Stimulated activated CD8-positive, alpha-beta memory T cell treated with anti-CD3 and anti-CD28 coated beads, Interleukin-4, amount 100 ng/mL, for 1 hour (primary cell): ENCODE measurements at places on chromosomes 6 and 20.

GRCh38 chr20:38559764-38560163 is 21.2 kb upstream of the ADIG start:
- DNase-seq: no peak

GRCh38 chr6:95294043-95294442 is 283.3 kb upstream of the MANEA start:
- no peak for DNase-seq

DNA sequence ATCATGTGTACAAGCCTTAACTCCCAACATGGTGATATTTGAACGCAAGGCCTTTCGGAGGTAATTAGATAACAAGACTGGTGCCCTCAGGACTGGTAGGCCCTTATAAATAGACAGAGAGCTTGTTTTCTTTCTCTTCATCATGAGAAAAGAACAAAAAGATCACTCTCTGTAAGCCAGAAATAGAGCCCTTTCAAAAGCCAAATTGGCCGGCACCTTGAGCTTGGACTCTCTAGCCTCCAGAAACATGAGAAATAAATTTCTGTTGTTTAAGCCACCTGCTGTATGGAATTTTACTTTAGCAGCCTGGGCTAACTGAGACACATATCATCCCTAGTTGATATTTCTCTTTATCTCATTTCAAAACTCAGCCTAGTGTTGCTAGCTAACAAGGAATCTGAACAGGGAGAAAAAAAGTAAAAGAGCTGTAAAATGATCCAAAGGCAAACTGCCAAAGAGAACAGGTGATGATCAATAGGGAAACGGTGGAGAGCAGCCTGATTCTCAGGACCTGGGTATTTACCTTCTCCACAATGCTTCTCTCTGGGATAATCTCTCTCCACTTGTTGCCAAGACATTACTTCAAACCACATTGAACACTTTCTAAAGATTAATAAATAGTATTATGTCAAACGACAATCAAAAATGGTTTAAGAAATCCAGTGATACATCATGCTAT is 6.1 kb downstream of the COL21A1 start:
- no peak for DNase-seq

DNA sequence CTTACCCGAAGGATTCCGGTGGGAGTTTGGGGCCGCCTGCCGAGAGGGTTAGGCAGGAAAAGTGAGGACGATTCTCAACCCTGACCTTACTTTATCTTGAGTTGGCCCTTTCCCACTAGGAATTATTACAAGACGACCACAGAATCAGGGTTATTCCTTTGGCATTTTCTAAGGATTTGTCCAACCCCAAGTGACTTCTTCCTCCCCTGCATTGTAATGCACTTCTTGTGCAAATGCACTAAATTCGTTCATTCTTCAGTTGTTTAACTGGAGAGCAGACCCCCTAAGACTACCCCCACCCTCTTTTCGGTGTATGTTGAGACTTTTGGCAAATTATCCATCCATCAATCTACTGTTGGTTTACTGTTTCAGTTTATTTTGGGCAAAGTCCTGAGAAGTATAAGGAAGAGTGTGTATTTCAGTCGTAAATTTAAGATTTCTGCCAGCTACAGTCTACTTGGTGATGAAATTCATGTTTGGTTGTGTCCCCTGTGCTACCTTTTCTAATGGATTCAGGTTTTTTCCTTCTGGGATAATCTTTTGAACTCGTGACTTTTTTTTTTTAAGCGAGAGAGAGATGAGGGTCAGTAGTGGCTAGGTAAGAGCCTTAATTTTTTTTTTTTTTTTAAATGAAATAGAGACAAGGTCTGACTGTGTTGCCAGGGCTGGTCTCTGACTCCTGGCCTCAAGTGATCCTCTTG is 611 bp upstream of the TMEM217 start:
- DNase-seq: no peak

DNA sequence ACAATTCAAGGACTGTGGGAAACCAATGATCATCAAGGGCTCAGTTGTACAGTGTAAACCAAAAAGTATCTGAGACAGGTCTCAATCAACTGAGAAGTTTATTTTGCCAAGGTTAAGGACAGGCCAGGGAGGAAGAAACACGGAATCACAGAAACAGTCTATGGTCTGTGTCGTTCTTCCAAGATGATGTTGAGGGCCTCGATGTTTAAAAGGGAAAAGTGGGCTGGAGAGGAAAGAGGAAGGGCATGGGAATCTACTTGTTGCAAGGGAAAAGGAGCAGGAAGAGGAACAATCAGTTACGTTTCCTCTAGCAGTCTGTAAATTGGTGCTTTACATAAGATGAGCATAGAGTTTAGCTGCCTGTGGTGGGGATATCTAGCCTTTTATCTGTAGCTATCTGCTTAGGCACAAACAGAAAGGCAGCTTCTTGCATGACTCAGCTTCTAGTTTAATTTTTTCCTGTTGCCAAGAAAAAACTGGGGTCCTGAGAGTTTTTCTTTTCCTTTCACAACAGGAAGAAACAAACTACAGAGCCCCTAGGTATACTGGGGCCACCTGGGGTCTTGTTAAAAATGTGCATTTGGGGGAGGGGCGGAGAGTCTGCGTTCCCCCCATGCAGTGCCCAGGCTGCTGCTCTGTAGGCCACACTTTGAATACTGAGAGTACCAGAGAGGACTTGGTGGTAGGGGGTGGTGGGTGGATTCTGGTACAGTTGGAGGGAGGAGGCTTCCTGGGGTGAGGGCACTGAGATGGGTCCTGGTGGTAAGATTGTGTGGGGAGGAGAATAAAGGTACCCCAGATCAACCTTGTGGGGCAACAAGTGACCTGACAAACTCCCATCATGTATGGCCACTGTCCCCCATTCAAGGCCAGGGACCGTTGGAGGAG is 35.3 kb upstream of the EZR start:
- no peak for DNase-seq

GRCh38 chr6:158255275-158255988 is 56.8 kb upstream of the TULP4 start:
- DNase-seq: no peak

- peak; percentile 9 for DNase-seq
Observed at GRCh38 chr20:47487175-47487917, 14.3 kb upstream of the NCOA3 start.

GRCh38 chr20:33578510-33578909 is 83.6 kb upstream of the C20orf144 start:
- DNase-seq: no peak

GRCh38 chr20:60921022-60921622 is 330.9 kb upstream of the CDH4 start:
- DNase-seq: no peak

GRCh38 chr20:52843425-52843824 is 128.7 kb upstream of the TSHZ2 start:
- DNase-seq: no peak

DNA sequence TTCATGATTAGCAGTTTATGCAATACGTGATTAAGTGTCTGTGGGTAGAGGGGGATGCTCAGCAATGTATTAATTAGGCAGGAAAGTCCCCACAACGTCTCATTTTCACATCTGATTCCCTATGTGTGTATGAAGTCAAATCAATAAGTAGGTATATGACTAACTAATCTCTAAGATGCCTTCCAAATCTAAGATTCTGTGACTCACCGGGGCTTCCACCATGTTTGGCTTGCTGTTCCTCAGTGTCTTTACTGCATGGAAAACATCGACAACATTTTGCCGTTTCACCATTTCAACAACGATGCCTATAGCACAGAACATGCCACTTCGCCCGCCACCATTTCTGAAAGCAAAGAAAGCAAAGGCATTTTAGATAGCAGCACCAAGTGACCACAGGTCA is 72.0 kb upstream of the THEMIS start:
- DNase-seq: peak; percentile 2

- DNase-seq: no peak
Observed at GRCh38 chr6:16635291-16635809, 125.9 kb downstream of the ATXN1 start.

- DNase-seq: peak; percentile 25
Observed at GRCh38 chr6:90294614-90294988, 2.0 kb downstream of the BACH2 start.

- no peak for DNase-seq
Observed at GRCh38 chr20:60700728-60701127, 551.3 kb upstream of the CDH4 start.

- no peak for DNase-seq
Observed at GRCh38 chr6:33746036-33746600, 587 bp downstream of the IP6K3 start.

DNA sequence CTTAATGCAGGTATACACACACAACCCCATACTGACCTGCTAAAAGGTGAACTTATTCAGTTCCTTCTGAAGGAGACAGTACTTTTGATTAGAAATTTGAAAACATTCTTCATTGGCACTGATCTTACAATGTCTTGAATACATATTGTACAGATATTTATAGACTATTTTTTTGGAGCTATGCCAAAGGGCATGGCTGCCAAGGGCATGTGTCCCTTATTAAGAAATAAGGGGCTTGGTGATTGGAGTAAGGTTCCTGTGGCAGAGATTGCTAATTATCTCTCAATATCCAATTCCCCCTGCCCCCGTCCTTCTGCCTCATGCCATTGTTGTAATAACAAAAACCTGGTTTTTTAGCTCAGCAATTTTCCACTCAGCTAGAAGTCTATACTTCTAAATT is 355.9 kb downstream of the FARS2 start:
- DNase-seq: no peak

DNA sequence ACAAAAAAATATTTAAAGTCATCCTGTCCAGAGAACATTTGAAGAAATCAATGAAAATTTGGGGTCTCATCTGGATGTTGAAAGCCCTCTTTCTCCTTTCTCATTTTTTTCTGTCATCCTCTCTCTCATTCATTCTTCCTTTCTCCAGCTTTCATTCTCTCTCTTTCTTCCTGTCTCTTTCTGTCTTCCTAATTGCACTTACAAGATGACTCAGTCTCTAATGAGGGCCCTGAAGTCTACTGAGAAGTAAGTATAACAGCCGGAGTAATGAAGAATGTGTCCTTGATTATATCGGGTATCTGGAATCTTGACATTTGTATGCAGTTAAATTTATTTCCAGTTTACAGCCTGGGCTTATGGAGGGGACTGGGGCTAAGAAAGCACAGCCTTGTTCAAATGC is 232.2 kb upstream of the SULF2 start:
- no peak for DNase-seq

DNA sequence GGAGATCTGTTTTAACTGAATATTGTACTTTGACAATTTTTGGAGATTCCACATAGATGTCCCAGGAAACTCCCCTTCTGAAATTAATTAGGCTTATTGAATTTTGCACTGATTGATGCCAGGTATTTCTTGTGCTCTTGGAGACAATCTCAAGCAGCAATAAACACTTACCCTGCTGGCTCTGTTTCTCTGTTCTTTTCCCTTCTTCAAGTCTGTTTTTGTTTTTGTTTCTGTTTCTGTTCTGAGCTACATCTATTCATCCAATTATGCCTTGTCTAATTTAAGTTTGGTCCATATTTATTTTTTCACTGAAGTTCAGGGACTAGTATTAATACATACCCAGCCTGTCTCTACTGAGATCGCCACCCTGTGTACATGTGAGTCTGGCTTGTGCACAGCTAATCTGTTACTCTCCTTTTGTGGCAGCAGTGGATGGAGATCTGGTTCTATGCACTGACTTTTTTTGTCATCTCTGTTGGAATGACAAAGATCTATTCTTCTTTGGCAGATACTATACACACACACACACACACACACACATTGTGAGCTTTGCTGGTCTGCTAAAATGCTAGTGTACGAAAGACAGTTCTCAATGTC is 51.9 kb downstream of the IL22RA2 start:
- no peak for DNase-seq

GRCh38 chr6:81772741-81773140 is 20.3 kb upstream of the TENT5A start:
- DNase-seq: no peak

GRCh38 chr20:16113736-16114135 is 459.5 kb downstream of the KIF16B start:
- no peak for DNase-seq

DNA sequence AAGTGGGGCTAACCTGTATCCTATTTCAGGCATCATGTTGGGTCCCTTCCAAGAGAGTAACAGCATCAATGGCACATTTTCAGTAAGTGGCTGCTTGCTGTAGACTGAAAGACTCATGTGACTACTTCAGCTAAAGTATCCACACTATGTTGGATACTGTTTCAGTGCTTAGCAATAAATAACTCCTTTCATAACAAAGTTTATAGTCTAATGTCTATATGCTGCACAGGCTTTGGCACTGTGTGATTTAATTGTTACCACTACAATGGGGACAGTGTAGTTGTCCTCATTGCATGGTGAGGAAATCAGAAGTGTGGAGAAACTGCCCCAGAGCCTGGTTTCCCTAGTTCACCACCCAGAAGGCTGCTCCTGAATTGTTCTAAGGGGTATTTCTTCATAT is 318.0 kb upstream of the PTCHD4 start:
- DNase-seq: no peak

DNA sequence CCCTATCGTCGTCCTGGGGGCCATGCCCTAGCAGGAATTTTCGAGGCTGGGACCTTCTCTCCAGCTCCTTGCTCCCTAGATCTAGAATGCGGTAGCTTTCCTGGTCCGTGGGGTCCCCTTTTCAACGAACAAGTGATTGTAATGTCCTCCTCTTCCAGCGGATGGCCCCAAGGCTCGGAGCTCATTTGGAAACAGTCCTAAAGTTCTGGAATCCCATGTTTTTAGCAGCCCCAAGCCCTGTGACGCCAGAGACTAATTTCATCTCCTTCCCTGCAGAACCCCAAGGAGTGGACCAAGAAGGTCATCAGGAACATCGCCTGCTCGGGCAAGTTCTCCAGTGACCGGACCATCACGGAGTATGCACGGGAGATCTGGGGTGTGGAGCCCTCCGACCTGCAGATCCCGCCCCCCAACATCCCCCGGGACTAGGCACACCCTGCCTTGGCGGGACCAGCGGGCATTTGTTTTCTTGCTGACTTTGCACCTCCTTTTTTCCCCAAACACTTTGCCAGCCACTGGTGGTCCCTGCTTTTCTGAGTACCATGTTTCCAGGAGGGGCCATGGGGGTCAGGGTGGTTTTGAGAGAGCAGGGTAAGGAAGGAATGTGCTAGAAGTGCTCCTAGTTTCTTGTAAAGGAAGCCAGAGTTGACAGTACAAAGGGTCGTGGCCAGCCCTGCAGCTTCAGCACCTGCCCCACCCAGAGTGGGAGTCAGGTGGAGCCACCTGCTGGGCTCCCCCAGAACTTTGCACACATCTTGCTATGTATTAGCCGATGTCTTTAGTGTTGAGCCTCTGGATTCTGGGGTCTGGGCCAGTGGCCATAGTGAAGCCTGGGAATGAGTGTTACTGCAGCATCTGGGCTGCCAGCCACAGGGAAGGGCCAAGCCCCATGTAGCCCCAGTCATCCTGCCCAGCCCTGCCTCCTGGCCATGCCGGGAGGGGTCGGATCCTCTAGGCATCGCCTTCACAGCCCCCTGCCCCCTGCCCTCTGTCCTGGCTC is 48.5 kb downstream of the PYGB start:
- DNase-seq: no peak

- no peak for DNase-seq
Observed at GRCh38 chr6:12260458-12261093, 29.6 kb upstream of the EDN1 start.

GRCh38 chr20:19009081-19009688 is 195.6 kb downstream of the SCP2D1 start:
- no peak for DNase-seq
